ENCODE measurements at places on chromosomes 4 and X.

DNA sequence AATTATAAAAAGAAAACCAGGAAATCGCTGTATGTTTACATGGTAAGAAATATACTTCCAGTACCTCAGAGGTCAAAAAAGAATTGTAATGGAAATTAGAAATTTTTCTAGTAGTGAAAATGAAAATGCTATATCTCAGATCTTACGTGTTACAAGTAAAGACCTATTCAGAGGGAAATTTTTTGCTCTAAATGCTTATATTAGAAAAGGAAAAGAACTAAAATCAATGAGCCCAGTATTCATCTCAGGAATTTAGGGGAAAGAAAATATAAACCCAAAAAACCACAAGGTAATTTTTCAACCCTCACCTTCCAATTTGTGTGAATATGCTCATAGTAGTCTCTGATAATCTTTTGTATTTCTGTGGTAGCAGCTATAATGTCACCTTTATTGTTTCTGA, 145.6 kb downstream of the RAP1GDS1 start:
- no peak for DNase-seq

DNA sequence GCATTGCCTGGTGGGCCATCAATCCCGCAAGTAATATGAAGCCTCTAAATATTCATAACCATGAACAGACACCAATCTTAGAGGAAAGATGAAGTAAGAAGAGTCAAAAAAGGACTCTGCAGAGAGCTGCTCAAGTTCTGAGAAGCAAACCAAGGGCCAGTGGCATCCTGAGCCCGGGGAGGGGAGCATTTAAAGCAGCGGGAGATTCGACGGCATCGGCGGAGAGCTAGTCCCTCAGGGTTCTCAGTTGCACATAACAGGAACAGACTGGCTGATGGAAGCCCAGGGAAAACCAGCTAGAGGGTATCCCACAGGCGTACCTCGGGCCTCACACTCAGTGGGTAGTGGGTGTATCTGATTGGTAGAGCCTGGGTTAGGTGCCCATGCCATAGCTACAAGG, 4.9 kb upstream of the PNMA6E start:
- no peak for DNase-seq

DNA sequence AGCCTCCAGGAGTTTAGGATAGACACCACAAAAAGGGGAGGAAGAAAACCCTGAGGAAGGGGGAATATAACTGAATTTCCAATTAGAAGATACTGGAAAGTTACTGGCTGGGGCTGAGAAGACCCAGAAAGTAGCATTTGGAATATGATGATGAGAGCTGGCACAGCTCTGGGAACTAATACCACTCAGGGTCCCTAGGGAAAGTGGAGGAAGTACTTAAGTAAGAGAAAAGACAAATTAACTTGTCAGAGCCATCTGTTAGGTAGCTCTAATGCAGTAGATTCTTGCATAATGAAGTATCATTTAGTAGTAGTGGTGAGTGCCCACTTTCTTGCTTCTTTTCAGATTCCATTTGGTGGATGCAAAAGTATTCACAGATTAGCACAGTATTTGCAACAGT, 90.8 kb upstream of the TSPAN5 start:
- no peak for DNase-seq

GRCh38 chr4:72394012-72394663, 174.9 kb downstream of the ADAMTS3 start:
- no peak for DNase-seq

- no peak for DNase-seq
These were observed 9.0 kb downstream of the ABCE1 start for GRCh38 chr4:145107126-145107525.

DNA sequence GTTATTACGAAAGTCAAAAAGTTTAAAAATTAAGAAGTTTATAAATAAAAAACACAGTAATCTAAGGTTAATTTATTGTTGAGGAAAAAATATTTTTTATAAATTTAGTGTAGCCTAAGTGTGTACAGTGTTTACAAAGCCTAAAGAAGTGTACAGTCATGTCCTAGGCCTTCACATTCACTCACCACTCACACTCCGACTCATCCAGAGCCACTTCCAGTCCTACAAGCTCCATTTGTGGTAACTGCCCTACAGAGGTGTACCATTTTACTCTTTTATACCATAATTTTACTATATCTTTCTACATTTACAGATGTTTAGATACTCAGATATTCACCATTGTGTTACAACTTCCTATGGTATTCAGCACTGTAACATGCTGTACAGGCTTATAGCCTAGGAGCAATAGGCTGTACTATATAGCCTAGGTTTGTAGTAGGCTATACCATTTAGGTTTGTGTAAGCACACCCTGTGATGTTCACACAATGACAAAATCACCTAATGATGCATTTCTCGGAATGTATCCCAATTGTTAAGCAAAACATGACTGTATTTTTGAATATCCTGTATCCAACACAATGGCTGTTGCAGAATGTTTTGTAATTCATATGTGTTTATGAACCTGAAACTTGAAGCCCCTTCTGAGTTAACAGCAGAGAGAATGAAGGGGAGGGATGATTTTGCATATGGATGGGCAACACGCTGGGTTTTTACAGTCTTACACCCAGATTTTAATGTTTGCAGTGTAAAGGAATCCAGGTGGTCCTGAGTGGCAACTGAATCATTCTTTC, 3.1 kb downstream of the PPBP start:
- DNase-seq = no peak

DNA sequence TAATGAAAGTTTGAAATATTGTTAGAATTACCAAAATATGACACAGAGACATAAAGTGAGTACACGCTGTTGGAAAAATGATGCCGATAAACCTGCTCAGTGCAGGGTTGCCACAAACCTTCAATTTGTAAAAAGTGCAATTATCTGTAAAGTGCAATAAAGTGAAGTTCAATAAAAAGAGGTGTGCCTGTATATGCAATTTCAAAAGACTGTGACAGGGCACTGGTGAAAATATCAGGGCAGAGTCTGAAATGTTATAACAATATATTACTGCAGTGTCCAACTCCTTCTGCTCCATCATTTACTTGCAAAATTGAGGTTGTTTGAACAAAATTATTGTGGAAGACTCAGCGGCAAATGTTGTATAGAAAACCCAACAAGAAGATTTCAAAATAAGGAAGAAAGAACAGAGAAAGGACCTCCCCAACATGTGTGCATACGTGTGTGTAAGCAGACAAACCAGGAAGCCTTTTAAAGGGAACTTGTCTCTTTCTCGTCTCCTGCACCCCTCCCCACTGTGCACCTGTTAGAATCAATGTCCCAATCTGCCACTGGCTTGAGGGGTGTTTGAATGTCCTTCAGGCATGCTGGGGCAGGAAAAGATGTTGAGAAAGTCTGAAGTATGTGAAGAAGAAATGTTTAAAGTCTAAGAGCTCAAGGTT, 96.2 kb downstream of the MAOB start:
- DNase-seq = no peak

Measured in omental fat pad (tissue), 4 donors.